CD4-positive, alpha-beta T cell treated with Interleukin-2 at 100 ng/mL for 4 hours (primary cell): ENCODE measurements at places on chromosomes 7 and 10.

DNA sequence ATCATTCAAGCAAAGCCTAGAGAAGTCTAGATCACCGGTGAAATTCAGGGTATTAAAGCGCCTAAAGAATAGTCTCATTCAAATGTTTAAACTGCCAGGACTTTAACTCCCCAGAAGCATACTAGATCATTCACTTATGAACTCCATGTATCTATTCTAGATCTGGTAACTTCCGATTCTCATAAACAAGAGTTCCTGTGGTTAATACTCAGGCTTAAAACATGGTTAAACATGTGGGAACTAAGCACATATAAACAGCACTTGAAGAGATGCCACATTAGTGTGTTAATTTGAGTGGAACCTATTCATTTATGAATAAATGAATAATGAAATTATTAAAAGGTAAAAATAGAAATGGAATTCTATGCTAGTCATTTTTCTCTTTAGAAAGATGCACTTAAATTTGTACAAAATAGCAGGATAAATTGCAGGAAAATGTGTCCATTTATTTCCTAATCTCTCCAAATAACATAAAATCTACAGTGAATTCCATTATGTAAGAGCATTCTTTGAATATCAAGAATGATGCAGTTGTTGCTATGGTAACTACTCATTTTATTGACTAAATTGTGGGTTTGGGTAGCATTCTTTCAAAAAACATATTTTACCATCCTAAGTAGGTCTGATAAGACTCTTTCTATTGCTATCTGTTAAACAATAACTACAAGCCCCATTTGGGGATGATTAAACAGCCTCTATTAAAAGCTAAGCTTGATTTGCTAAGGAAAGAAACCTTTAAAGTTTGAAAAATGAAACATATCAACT is 147.6 kb upstream of the TMEM168 start:
- peak; percentile 11 for DNase-seq

DNA sequence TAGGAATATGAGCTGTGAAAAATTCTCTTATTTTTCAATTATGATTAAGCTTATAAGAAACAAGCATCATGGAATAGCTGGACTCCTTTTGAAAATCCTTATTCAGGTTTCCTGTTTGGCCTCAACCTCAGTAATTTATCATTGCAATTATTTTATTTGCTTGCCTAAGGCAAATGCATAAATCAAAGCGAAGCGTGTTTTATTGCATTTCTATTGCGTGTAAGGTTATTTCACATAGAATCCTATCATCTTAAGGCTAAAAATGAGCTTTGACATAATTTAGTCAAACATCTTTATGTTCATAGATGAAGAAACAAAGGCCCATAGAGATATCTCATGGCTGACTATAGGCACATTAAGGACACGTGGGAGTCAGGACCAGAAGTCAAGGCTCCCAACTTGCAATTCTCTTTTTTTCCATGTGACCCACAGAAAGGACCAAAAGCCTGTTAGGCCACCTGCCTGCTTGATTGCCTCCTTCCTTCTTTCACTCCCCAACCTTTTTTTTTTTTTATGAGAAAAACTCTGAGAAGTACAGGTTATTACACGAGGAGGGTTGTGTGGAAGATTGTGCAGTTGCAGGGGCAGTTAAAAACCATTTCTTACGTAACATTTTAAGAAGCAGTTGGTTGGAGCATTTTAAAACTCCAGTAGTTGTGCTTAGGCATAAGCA is 261.0 kb downstream of the HDAC9 start:
- no peak for DNase-seq

- DNase-seq = no peak
Observed at GRCh38 chr7:94492601-94493000, 17.0 kb upstream of the CASD1 start.

- peak; percentile 40 for DNase-seq
Observed at GRCh38 chr10:84179059-84179710, 5.6 kb downstream of the GPR15LG start.

DNA sequence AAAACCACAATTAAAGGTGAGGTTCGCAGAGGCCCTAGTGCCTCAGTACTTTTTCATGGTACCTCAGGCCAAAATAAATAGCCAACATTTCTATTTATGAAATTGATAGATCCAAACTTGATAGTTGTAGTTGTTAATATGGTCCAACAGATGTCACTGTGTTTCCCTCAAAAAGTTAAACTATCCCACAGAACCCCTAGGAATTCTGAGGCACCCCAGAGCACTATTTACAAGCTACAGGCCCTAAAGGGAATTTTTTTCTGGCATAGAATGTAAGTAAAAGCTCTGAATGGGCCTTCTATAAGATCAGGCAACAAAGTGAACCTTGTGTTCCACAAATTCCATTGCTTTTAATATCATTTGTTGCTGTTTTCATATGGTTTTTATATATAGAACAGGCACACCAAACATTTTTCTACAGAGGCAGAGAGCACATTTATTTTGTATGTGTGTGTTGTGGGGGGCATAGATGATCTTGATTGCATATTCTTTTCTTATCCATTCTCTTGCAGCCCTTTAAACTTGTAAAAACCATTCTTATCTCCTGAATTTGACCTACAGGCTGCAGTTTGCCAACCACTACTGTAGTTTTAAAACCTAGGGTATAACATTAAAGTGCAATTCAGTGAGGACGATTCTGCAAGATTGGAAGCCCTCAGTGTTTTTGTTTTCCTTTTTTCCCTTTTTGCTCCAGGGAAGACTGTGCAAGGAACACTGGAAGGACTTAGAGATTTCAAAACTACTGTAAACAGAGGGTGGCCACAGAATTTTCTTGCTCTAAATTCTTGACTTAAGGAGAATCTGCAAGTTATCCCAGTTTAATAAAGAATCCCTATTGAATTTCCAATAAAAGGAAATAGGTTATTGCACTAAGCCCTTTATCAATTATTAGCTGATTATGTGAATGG is 3.5 kb upstream of the ARL4A start:
- DNase-seq = peak; percentile 8

- DNase-seq = no peak
Observed at GRCh38 chr10:90745565-90745964, 112.3 kb downstream of the HTR7 start.

GRCh38 chr7:36192053-36192824 is 39.2 kb downstream of the EEPD1 start:
- DNase-seq = no peak

DNA sequence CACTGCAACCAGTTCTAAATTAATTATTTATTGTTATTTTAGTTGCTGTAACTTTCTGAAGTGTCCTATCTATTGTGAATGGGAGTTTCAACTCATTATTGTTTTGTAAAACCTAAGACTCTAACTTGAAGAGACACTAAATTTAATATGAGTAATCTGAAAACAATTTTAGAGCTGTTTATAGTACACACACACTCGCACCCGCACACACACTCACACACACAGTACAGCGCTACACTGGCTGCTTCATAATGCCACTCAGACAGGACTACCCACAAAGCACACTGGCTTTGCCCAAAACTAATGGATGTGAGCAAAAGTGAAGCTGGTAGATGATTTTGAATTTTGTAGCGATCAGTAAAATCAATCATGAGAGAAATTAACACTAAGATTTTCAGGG is 238.9 kb upstream of the ETV1 start:
- no peak for DNase-seq

GRCh38 chr7:136214356-136214755 is 237.2 kb upstream of the MTPN start:
- DNase-seq = no peak

DNA sequence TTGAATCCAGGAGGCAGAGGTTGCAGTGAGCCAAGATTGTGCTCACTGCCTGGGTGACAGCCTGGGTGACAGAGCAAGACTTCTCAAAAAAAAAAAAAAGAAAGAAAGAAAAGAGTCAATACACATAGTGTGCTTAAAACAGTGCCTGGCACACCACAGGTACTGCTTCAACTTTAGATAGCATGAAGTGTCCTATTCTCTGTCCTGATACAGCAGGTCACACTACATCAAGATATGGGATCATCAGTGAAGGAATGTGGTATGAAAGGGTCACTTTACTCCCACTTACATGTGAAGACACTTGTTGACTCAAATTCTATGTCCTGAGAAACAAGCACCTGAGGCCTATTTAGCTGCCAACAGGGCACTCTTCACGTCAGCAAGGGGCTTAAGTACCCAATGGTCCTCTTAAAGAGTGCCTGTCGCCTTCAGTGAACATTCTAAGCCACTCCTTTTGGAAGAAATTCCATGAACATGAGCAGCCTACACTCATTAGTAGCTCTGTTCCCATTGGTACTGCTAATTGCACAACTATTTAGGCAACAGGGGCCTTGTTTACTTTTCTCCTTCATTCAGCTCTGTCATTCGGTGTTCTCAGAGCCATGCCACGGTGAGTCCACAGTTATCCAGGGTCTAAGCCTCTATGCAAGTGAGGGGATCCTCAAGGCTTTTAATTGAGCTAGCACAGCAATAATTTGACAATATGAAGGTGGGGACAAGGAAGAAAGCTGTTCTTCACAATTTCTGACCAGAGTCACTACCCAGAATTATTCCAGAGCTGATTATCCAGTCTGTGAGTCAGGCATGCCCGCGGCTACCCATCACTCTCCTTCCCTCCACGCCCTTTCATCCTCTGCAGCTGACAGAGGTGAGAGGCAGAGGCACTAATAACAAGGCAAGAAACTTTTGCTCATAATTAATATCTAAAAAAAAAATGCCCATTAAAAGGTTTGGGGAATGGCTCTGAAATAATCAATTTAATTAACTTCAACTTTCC is 56.6 kb upstream of the PTN start:
- DNase-seq = no peak
